ENCODE measurements at places on chromosomes 3 and 15. TPM values are rescaled to one million over a fixed set of nuclear protein-coding genes. Genes with fewer than 3 reads are reported as not detected.

Gene SLC9C1
- not detected for total RNA-seq

Gene GOLGA8J
- total RNA-seq: 0.67 TPM

Gene PRSS50
- not detected for total RNA-seq

Gene TMEM44
- 9.8 TPM for total RNA-seq

Gene CTXN2
- total RNA-seq: not detected

Gene SERPINI2
- 0.32 TPM for total RNA-seq

Gene SLITRK3
- total RNA-seq: not detected

Measured in astrocyte (in vitro differentiated cells and primary cell).